Activated T-cell treated with anti-CD3 and anti-CD28 coated beads for 48 hours (primary cell): ENCODE measurements at places on chromosomes 1 and 21.

GRCh38 chr1:214446772-214447556, 104.4 kb downstream of the PTPN14 start:
- DNase-seq: no peak

- no peak for DNase-seq
Measured at GRCh38 chr1:90557706-90558105, 159.4 kb downstream of the BARHL2 start.

GRCh38 chr1:115170377-115170776, 81.1 kb upstream of the TSPAN2 start:
- no peak for DNase-seq

- DNase-seq: no peak
Measured at GRCh38 chr1:56584910-56585528, 5.7 kb upstream of the PLPP3 start.

DNA sequence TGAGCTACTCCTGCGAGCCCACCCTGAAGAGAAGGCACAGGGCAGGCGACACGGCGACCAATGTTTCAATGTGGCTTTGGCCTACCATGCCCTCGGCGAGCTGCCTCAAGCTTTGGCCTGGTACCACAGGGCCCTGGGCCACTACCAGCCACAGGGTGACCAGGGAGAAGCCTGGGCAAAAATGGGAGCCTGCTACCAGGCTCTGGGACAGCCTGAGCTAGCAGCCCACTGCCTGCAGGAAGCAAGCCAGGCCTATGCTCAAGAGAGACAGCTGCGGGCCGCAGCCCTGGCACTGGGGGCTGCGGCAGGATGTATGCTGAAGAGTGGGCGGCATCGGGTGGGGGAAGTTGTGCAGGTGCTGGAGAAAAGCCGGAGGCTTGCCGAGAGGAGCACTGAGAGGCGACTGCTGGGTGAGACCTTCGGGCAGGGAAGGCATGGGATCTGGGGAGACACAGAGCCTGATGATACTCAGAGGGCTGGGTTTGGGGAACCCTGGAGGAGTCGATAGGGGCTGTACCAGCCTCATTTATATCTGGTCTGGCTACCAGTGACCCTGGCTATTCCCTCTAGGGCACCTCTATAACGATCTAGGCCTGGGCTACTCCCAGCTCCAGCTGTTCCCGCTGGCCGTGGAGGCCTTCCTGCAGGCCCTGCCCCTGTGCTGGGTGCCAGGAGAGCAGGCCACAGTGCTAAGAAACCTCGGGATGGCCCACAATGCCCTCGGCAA, 2.3 kb downstream of the TTC24 start:
- peak; percentile 40 for DNase-seq

- no peak for DNase-seq
Measured at GRCh38 chr1:241751524-241751923, 96.5 kb upstream of the EXO1 start.
